ENCODE measurements at places on chromosomes 13 and 19.
A peak's percentile ranks its signal among the peaks of the same experiment; 100 is the strongest.

- DNase-seq: no peak
Observed at GRCh38 chr13:43434191-43434590, 352.6 kb downstream of the ENOX1 start.

GRCh38 chr19:56896095-56896494 lies 55.6 kb upstream of the PEG3 start:
- DNase-seq: no peak

DNA sequence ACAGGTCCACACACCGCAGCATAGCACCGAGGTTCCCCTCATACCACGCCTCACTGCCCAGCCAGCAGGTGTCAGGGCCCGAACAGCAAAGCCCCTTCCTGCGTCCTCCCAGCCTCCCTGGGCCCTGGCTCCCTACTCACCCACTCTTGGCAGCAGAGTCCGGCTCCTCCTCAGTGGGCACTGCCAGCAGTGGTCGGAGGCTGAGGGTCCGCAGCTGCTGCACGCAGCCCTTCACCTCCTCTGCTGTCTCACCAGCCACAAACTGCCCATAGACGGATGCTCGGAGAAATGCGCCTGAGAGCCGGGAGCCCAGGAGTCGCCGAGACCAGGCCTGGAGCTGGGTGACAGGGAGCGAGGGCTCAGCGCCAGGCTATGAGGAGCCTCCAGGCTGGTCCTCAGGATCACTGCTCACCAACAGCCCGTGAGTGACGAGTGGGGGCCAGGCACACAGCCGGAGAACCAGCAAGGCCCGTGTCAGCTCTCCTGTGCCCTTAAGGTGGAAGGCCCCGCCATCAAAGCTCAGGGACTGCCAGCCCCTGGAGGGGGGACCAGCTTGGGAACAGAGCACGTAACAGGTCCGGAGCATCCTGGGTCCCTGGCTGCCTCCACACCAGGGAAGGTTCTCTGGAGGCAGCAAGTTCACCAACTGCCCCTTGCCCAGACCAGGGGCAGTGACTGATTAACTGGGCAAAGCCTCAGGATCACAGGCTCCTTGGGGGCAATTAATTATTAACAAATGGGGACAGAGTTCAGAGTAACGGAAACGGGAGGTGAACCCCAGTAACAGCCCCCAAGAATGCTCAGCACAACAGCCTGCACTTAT lies at the start of gene PRODH2:
PRODH2 (minus strand) TSS at position 626 of the 823 bp plus-strand sequence; CDS start at position 586, 40 bp downstream.
- DNase-seq: no peak

- no peak for DNase-seq
Observed at GRCh38 chr13:27942972-27943371, 23.2 kb downstream of the PDX1 start.

DNA sequence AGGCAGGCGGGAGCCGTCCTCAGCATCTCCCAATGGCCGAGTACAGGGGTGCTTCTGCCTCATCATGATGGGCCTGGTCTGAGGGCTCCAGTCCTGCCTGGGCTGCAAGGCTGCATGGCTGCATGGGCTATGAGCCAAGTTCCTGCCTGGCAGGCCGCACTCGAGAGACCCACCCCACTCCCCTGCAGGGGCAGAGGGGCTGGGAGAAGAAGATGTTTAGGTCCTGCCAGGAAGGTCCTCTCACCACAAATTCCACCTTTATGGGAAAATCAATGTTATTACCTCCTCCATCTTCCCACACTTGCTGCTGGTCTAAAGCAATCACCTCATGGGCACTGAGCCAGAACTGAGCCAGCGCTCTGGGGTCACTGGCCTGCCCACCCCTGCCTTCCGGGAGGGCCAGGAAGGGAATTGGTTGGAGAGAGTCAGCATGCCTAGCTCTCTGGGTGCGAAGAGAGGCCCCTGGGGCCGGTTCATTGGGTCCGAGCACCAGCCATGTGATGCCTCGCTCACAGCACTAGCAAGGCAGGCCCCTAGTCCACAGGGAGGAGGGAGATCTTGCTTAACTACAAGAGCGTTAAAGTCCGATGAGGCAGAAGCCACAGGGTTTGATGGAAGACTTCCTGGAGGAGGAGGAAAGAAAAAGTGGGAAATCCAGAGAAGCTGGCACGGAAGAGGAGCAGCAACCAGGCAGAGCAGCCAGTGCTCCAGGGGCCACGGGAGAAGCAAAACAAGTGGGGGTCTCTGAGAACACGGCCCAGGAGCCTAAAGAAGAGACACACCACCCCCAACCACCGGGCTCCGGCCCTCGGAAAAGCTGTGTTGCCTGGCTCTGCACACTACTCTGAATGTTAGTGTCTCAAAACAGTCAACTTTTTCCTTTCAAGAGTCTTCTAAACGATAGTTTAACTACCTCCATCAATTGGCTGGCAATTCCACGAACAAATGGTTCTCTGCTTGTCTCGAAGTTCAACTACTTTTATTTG lies 63.1 kb downstream of the CEBPG start:
- DNase-seq: no peak

DNA sequence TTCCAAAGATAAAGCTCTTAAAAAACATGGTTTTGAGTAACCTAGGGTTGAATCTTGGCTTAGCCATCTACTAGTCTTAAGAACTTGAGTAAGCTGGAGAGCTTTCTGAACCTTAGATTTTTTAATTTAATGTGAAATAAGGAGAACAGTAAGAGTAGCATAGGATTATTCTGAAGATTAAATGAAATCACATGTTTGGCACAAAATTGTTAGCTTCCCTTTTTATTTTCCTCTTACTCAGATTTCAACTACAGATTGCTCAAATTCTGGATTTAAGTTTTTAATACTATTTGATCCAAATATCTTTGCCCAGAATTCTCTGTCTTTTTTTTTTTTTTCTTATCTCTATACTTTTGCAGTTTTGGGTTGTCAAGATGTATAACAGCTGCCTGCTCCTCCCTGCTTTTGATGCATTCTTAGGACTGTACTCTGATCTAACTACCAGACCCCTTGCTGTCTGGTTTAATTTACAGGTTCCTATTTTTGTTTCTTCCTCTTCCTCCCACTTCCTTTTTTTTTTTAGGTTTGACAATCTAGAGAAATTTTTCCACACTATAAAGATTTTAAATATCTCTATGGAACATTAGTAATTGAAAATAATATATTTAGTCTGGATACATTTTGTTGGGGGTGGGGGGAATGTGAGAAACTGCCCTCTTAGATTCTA lies 12.3 kb downstream of the POMP start:
- DNase-seq: no peak

DNA sequence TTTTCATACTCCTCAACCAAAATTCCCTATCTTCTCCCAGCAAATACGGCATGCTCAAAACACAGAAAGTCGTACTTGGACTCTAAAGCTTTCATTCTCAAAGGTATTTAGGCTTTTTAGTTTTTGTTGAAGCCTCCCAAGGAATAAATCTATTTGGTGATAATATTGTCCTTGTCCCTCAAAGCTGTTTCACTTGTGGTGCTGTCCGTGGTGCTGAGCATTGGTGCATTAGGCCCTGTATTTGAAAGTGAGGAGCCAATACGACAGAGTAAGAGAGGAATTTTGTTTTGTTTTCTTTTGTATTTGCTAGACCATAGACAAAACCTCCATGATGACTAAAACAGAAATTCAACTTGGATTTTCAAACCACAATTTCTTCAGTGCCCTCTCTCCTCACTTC lies 3.2 kb upstream of the LGALS13 start:
- DNase-seq: no peak

GRCh38 chr13:41597348-41598041 lies 140.1 kb downstream of the RGCC start:
- no peak for DNase-seq

DNA sequence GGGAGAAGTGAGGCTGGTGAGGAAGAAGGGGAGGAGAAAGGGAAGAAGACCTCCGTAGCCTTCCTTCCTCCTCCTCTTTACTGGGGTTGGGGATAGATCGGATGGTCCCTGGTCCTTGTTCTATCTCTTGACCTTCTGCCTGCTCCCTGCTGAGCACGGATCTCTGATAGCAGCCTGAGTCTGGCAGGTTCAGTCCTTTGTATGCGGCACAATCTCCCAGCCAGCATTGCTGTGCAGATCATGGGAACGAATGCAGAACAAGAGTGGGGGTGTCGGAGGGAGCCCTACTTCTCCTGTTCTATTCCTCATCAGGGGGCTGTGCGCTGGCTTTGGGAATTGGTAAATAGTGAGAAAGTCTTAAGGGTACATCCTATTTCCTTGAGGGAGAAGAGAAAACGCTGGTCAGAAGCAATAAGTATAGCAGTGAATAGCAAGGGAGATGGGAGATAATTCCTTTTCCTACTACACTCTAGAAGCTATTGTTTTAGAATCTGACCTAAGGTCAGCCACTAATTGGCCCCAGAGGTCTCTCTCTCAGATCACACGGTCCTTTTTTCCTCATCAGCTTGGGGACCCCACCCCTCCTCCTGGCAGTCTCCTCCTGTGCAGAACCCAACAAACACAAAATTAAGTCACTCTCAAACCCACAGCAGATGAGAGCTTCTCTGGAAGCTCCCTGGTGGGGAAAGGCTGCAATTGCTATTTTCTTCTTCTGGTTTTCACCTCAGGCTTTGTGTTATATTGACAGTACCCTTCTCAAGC lies 41.0 kb downstream of the KL start:
- peak; percentile 38 for DNase-seq

- DNase-seq: no peak
Observed at GRCh38 chr13:84670245-84670644, 788.0 kb upstream of the SLITRK1 start.
